T-helper 2 cell (primary cell): ENCODE measurements at places on chromosomes 5 and 9.
A peak's percentile ranks its signal among the peaks of the same experiment; 100 is the strongest.

- no peak for DNase-seq
Observed at GRCh38 chr5:32708949-32709348, 2.2 kb upstream of the NPR3 start.

DNA sequence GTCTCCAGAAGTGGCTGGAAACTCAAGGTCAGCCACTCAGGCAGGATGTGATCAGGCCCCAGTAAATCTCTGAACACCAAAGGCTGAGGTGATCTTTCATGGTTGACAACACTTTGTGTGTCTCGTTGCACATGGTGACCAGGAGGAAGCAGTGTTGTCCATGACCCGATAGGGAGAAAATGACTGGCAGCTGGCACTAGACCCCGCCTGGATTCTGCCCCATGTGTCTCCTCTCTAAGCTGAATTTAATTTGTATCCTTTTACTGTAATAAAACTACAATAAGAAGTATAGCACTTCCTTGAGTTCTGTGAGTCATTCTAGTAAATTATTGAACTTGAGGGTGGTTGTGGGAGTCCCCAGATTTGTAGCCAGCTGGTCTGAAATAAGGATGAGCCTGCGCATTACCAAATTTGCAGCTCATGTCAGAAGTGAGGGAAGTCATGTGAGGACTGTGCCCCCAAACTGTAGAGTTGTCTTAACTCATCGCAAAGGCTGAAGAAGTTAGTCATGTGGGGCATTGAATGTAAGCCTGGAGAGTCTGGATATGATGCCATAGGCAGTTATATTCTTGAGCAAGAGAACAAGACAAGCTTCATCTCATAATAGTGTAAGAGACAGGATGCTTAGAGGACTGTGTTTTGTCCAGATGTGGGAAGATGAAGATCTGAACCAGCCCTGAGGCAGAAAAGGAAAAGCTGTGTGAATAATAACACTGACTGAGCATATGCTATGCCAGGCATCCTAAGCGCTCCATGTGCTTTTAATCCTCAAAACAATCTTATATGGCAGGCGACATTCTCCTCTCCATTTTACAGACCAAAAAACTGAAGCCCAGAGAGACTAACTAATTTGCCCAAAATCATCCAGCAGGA is 55.9 kb downstream of the TMEM215 start:
- DNase-seq, result no peak

GRCh38 chr5:144131261-144131660 is 39.2 kb downstream of the YIPF5 start:
- no peak for DNase-seq

- DNase-seq, result no peak
Observed at GRCh38 chr9:18728642-18729041, 254.7 kb downstream of the ADAMTSL1 start.

GRCh38 chr5:148141645-148142044 is 26.7 kb upstream of the SPINK14 start:
- no peak for DNase-seq

DNA sequence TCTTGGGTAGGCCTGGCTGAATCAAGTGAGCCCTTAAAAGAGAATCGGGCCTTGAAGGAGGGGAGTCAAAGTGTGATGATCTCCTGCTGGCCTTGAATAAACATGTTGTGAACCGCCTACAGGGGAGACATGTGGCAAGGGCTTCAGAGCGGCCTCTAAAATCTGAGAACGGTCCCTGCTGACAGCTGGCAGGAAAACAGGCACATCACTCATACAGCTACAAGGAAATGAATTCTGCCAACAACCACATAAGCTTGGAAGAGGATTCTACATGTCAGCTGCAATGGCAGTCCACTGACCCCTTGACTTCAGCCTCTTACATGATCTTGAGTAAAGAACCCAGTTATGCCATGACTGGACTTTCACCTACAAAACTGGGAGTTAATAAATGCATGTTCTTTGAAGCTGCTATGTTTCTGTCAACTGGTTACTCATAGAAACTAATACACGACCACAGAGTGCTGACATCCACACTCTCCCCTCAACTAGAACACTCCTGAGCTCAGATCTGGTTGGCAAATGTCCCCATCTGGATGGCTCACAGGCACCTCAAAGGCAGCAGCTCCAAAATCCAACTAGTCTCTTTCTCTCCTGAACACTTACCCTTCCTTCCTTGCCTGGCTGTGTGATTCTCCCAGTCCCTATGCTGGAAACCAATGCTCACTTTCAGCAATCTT is 333.1 kb downstream of the ASTN2 start:
- DNase-seq, result no peak

DNA sequence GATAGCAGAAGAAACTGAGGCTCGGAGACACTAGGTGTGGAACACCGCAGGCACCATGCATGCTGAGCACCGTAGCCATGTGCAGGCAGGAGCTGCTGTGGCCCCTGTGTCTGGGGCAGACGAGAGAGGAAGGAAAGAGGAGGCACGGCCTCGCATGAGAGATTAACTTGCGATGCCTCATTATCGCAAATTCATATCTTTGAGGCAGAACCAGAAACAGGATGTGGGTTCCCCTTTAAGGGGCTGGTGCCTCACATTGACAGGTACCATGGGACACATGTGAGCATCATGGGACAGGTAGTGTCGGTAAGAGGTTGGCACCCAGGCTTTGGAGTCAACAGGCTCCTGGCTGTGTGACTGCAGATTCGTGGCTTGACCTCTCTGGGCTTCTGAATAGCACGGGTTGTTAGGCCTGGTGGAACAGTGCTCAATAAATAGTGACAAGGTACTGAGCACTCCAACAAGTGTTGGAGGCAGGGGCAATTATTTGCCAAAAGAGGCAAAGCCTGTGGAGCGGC is 40.8 kb downstream of the NAIF1 start:
- peak; percentile 58 for DNase-seq

GRCh38 chr9:37251452-37251851 is 131.1 kb downstream of the ZCCHC7 start:
- no peak for DNase-seq

DNA sequence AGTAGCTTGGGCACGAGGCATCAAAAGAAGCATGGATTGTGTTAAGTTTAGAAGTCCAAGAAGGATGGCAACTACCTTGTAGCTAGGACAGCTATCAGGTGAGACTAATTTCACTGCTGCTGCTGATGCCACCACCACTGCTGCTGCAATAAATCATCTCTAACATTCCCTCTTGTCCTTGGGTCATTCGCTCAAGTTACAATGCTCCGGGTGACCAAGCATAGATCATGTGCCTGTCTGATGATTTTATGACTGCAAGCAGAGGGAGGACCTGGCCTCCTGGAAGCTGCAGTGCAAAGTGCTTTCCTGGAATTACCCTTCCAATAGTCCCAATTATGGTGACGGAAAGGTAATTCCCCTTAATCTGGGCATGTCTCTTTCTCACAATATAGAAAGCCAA is 334.4 kb downstream of the PRELID2 start:
- no peak for DNase-seq

GRCh38 chr5:139838381-139839197 is 43.0 kb downstream of the PSD2 start:
- no peak for DNase-seq

DNA sequence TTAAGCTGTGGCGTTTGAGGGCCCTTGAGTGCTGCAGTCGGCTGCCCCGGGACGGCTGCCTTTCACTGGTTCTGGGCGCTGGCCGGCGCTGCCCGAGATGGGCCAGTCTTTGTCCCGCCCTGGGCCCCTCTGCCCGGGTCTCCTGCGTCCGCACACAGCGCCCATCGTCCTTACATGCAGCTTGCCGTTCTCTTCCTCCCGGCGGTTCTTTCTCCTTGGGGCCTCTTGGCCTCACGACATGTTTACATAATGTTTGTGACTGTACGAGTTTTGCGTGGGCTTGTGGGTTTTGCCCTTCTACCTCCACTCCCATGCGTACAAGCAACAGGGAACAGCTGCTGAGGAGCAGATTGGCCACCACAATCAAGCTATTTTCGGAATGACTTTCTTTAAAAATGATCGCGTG is 618 bp downstream of the TNPO1 start:
- peak; percentile 23 for DNase-seq

DNA sequence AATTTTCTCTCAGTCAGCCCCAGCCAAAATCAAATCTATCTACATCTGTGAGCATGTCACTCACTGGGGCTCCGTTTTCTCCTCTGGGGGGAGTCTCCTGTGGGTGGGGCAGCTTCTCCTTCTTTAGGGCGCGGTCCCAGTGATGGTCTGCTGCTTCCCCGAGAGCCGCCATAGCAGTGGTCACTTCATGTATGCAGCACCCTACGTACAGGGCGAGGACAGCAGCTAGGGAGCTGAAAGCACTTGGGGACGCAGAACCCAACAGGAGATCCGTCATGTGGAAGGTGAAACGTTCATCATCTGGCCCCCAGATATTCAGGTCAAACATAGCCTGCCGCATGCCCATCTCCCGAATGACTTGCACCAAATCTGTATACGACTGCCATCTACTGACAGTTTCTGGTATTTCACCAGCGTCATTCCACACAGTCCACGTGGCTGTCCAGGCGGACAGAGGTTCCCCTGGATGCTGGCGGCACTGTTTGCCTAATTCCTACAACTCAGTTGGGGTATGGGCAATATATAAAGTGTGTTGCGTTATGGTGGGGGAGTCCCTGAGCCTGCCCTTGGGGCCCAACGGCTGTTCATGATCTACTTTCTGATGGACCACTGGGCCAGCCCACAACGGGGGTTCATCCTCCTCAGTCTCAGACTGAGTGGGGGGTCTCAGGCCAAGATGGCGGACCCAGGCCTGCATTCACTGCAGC is 795.0 kb downstream of the EFNA5 start:
- DNase-seq, result no peak

GRCh38 chr9:105307591-105308130 is 63.2 kb downstream of the SLC44A1 start:
- no peak for DNase-seq
